ENCODE measurements at places on chromosomes 1 and 21.

- no peak for DNase-seq
Observed at GRCh38 chr1:39732730-39733129, 6.0 kb upstream of the PPIE start.

DNA sequence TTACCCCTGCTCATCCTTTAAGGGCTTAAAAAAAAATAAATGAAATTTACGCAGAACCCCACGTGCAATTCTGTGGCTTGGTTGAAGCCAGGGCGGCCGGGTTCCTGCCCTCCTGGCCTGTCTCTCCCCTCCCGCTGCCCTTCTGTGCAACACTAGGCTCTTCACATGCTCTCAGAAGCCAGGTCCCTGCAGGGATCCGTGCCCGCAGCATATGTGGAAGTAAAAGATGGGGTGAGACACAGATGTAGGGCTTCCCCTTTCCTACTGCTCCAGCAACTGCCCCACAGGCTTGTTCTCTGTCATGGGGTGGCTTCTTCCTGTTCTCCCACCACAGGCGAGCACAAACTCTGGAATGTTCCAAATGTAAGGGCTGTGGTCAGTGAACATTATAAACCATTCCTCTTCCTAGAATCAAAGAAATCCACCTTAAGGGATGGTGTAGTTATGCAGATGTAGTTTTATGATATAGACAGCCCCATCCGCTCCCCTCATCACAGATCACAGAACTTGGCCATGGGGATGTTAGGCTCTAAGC, 535.4 kb downstream of the KIF26B start:
- no peak for DNase-seq

- DNase-seq: no peak
Observed at GRCh38 chr1:202192770-202193613, 607 bp upstream of the LGR6 start.

DNA sequence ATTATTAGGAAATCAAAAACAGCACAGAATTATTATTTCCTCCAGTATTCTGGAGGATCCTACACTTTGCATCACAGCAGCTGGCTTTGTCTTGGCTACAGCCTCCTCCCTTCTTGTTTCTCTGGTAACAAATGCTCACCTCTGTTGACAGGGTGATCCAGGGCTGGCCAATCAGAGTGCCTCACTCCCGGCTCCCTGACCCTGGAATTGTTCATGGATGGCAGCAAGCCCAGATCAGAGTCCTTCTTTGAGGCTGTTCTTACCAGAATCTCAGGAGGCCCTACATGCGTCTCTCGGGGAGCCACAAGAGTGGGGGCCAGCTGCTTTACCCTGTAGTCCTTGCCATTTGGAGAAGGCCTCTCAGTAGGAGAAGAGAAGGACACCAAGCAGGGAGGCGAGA, 48.4 kb upstream of the IGSF5 start:
- no peak for DNase-seq

- DNase-seq: no peak
Observed at GRCh38 chr1:66341446-66342089, 192.4 kb upstream of the SGIP1 start.

DNA sequence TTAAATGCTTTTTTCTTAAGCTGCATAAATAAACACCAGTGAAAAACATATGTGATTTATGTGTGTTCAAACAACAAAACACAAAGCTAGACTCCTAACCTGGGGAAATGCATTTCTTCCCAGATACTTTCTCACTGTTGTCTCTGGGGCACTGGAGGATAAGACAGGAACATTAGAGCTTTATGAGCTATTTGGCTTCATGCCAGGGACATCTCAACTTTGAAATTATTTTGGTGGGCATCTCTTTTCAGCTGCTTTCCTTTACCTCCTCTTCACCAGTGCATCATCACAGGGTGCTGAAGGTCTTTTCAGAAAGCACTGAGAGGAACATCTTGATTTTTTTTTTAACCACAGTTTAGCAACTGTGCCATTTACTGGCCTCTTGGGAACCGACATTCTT, 212.9 kb downstream of the DNM3 start:
- no peak for DNase-seq

- DNase-seq: no peak
Observed at GRCh38 chr1:18481921-18482701, 1.4 kb downstream of the KLHDC7A start.

DNA sequence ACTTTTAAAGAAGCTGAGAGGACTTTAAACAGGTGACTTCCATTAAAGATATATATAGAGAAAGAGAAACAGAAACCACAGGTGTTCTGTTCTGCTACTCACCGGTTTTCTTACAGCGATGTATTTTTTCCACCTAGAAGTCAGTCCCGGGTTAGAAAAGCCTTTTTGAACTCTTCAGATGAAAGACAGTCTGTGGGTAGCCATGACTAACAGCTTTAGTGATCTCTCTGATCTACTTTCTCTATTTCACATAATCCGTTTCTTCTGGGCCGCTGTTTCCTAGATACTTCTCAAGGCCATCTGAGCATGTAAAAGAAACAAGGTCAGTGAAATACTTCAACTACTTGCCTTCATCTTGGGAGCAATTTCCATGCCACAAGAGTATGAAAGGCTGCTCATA, 25.1 kb downstream of the WDR64 start:
- no peak for DNase-seq

DNA sequence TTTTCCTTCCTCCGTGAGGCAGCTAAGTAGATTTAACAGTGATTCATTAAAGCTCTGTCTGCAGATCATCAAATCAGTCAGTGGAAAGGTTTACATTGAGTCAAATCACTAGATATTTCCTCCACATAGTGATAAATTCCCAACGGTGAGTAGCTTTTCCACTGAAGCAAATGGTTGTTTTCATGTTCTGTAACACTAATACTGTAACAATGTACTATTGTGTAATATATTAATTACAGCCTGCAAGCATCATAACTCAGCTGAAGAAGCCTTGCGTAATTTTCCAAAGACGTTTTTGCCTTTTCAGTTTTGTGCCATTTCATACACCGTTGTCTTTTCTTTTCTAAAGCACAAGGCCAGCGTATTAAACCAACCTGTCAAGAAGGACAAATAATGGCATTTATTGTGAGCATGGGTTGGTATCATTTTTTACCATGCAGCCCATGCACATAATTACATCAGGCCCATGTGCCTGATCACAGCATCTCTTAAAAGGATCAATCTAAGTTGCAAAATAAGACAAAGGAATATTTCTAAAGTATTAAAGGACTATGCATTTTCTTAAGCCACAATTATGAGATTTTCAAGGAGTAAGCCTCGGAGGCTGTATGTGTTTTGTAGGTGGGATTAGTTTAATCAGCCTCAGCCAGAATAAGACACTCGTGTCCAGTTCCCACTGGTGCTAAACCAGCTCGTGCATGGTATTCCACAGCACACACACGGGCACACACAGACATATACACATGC, 16.7 kb upstream of the PDE9A start:
- DNase-seq: no peak

GRCh38 chr1:160338580-160338979, 4.5 kb downstream of the COPA start:
- DNase-seq: no peak

DNA sequence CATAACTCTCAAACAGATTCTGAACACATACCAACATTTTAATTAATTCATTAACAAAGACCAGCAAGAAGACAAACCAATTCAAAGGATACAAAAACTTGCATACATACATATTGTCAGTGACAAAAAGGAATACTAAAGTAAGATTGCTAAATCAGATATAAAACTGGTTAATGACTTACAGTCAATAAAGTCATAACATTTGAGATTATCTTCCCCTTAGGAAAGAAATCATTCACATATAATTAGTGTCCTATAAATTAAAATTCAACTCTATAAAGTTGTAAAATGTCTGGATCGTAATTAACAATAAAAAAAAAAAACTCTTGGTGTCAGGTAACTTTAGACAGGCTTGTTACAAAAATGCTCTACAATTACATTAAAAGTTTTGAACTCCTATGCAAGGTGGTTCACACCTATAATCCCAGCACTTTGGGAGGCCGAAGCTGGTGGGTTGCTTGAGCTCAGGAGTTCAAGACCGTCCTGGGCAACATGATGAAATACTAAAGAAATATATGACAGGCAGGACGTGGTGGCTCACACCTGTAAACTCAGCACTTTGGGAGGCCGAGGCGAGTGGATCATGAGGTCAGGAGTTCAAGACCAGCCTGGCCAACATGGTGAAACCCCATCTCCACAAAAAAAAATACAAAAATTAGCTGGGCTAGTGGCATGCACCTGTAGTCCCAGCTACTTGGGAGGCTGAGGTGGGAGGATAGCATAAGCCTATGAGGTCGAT, 17.7 kb upstream of the RAB3B start:
- no peak for DNase-seq

DNA sequence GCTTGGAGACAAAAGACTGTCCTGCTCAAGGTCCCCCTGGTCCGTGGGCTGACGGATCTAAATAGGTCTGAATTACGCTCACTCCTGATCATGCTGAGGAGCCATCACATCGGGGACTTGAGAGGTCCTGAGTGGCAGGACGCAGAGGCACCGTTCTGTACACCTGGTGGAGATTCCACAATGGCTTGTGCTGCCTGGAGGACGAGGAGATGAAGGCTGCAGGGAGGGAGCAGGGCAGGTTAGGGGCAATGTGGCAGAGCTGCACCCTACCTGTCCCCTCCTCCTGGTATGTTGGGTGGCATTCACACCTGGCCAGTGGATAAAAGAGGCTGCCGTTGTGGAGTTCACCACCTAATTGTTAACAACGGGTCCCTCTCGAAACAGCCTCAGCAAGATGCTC, 38.7 kb downstream of the RHBG start:
- no peak for DNase-seq

DNA sequence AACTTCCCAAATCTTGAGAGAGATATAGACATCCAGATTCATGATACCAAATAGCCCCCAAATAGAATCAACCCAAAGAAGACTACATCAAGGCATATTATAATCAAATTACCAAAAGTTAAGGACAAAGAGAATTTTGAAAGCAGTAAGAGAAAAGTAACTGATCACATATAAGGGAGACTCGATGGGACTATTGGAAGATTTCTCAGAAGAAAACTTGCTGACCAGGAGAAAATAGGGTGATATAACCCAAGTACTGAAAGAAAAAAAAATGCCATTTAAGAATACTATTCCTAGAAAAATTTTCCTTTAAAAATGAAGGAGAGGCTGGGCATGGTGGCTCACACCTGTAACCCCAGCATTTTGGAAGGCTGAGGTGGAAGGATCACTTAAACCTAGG, 30.5 kb upstream of the WNT2B start:
- DNase-seq: no peak

DNA sequence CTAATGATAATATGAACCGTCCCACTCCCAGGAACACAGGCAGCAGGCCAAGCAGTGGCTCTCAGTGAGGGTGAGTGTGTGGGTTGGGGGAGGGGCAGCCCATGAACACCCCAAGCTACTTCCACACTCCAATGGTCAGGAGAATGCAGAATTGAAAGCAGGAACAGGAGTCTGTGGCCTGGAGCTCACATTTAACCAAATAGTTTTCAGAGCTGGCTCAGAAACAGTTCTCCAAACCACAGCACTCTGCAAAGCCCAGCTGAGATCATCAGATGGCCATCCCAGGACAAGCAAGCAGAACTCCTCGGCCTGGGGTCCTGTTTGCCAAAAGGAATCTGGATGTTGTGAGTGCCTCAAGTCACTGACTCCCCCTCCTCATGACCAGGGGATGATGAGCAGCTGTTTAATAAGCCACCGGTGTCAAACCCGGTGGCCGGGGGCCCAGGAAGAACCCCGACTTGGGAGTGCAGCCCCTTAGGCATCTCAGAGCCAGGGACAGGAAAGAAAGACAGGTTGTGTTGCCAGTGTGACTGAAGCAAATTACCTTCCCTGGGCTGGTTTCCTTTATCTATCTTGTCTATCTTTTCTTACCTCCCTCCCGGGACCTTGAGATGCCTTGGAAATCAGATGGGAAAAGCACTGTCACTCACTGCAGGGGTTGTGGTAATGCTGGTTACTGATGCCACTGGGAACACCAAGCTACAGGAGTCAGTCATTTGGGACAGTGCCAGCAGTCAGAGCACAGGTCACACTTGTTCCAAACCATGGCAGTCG, 20.4 kb downstream of the DEGS1 start:
- DNase-seq: peak; percentile 7

DNA sequence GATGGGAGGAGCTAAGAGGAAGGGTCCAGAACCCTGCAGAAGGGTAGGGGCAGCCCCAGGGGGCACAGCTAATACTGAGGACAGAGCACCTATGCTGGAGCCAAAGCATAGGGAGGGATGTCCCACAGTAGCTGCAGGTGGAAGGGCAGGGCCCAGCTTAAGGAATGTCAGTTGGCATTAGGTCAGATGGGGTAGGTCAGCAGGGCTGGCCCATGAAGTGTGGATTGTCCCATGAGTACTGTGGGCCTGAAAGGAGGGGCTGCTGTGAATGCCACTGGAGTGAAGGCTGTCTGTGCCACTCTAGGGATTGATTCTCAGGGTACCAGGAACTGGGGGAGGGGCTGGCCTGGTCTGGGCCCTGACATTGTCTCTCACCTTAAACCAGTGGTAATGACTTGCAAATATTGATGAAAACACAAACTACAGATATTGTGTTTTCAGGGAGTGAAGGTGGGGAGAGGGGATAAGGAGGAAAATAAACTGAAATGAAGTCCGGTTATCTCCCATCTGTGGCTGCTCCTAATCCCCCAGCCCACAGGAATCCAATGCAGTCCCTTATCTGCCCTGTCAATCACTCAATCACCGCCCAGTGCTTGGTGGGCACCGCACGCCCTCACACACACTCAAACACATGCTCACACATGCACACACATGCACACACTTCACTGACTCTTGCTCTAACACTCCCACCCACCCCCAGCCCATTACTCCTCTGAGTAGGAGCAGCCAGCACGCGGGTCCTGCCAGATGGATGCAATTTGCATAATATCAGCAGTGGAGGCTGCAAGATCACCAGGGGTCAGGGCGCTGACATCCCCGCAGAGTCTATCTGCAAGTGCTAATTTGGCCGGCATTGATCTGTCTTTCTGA, 27.8 kb downstream of the DMAP1 start:
- no peak for DNase-seq

GRCh38 chr1:116671912-116672311, 4.4 kb upstream of the IGSF3 start:
- no peak for DNase-seq

DNA sequence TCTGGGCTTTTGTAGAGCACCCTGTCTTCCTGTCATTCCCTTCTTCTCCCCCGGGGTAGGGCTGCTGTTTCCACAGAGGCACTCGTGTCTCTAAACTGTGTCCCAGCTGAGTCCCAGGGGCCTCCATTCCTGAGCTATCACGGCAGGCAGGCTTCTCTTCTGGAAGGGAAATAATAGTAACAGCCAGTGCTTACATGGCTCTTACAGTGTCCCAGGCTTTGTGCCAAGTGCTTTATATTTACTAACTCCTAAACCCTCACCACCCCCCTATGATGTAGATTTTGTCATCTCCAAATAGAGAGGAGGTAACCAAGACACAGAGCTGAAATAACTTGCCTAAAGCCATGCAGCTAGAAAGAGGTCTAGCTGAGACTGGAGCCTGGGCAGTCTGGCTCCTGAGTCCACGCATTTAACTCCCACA, 1.4 kb upstream of the CELF3 start:
- no peak for DNase-seq

Data from caudate nucleus (tissue), 63 donors.